ENCODE measurements at places on chromosomes 6 and 20.

DNA sequence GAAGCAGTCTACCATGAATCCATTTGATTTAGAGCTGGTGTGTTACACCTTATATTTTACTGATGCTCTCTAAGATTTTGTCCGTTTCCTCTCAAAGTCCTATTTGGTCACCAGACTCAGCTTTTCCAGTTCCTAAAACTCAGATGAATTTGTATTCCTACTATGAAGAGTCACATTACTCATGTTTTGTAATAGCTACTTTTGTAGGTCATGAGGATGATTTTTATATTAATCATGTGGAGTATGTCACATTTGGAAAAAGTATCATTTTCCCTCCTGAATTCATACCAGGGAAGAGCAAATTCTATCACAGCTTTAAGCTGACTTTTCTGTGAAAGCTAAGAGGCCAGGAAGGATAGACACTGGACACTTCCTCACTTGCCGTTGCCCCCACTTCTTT lies 140.6 kb upstream of the SCGN start:
- no peaks in the 10 kb centered on the region for H3K27me3 ChIP-seq
- no peak overlapping the region for H3K27ac ChIP-seq
- DNase-seq = no peak
- H3K4me1 ChIP-seq = no peaks in the 10 kb centered on the region
- H3K36me3 ChIP-seq = no peaks in the 10 kb centered on the region

DNA sequence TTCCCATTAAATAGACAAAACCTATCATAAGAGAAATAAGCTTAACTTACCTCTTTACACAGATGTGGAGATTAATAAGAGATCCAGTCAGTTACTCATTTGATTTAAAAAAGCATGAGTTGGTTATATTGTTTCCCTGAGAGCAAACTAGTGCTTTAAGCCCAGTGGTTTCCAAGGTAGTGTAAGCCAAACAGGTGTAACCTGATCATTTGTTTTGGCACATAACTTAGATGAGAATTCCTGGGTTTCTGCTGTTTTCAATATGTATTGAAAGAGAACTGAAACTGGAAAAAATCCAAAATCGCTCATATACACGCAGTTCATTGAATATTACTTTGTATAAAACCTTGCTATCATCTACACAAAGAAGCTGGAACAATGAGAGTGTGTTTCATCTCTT lies 30.5 kb upstream of the SMIM8 start:
- no peaks in the 10 kb centered on the region for H3K36me3 ChIP-seq
- no peaks in the 10 kb centered on the region for H3K4me1 ChIP-seq
- no peaks in the 10 kb centered on the region for H3K27me3 ChIP-seq
- H3K4me3 ChIP-seq = no peak overlapping the region
- DNase-seq = no peak

DNA sequence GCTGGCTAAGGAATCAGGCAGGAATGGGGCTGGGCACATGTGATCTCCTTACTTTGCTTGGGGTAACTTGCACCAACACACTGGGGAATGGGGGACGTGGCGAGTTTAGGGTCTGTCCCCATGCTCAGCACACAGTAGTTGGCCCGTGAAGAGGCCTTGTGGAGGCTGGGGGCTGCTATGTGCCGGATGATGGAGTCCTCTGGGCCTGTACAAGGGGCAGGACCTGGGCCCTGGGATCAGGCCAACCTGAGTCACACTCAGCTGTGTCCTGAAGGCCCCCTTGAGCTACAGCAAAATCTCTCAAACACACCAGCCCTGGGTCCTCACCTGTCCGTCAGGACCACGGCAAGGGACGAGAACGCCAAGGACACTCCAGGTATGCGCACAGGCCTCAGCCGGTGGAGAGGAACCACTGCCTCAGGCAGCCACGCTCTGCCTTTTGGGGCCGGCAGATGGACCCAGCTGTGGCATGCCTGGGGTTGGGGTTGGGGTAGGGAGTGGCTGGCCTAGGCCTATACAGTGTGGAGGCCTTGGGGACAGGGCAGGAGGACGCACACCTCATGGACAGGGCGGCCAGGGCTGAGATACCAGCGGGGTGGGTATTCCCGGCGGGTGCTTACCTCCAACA lies 11.1 kb downstream of the UCKL1 start:
- no peaks in the 10 kb centered on the region for H3K27me3 ChIP-seq
- peaks cover 41% of the 10 kb centered on the region for H3K4me1 ChIP-seq
- no peak for DNase-seq
- H3K27ac ChIP-seq = no peak overlapping the region

DNA sequence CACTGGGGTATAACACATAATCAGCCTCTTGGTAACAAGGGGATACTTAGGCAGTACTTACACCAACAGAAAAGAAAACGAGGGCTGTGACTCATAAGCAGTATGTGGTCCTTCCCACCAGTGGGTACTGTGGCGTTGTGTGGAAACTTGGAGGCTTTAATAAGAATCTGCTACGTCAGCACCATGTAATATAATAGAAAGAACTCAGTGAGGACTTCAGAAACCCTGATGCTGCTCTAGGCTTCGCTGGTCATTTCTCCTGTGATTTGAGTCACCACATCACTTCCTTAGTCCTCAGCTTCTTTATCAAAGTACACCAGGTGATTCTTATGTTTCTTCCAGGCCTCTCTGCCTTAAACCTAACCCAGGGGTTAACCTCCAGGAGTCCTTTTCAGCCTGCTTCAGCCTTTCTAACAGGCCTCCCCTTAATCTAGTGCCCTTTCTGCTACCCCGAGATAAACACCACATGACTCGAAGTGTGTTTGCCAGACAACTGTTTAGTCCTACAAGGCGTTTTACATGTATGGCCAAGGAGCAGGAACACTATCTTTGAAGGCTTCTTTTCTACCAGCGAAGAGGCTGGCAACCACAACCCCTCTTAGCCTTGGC lies 68.5 kb downstream of the FYN start:
- H3K36me3 ChIP-seq = no peaks in the 10 kb centered on the region
- H3K27ac ChIP-seq = no peak overlapping the region
- H3K4me1 ChIP-seq = peaks cover 31% of the 10 kb centered on the region
- no peaks in the 10 kb centered on the region for H3K27me3 ChIP-seq

GRCh38 chr6:41379306-41379705 lies 43.9 kb downstream of the NCR2 start:
- peaks cover 38% of the 10 kb centered on the region for H3K27me3 ChIP-seq
- peaks cover 16% of the 10 kb centered on the region for H3K4me1 ChIP-seq
- DNase-seq = no peak
- H3K4me3 ChIP-seq = no peak overlapping the region

DNA sequence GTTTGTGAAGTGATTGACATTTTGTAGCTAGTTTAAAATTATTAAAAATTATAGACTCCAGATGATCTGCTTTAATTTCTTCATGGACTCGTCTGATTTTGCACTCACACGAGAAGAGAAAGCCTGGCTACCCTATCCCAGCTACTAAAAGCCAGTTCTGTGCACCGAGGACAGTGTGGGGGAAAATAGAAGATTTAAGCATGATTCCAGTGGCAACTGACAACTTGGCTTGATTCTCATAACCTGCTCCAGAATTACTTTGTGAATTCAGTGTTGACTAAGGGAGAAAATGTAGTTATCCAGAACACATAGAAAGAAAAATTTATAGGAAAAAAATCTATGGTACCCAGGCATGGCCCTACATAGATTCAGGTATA lies 88.7 kb downstream of the SNAP25 start:
- no peaks in the 10 kb centered on the region for H3K36me3 ChIP-seq
- H3K27me3 ChIP-seq = no peaks in the 10 kb centered on the region
- H3K4me1 ChIP-seq = no peaks in the 10 kb centered on the region

GRCh38 chr6:42598300-42598699 lies 34.5 kb downstream of the UBR2 start:
- H3K36me3 ChIP-seq = peaks cover 5% of the 10 kb centered on the region
- no peak overlapping the region for H3K4me3 ChIP-seq
- H3K4me1 ChIP-seq = no peaks in the 10 kb centered on the region

GRCh38 chr20:20184149-20184548 lies 131.8 kb downstream of the CFAP61 start:
- no peak overlapping the region for H3K4me3 ChIP-seq
- no peak overlapping the region for H3K27ac ChIP-seq
- no peak for DNase-seq
- H3K36me3 ChIP-seq = no peaks in the 10 kb centered on the region
- no peaks in the 10 kb centered on the region for H3K27me3 ChIP-seq
- H3K4me1 ChIP-seq = no peaks in the 10 kb centered on the region

GRCh38 chr20:10521068-10521831 lies 86.1 kb downstream of the SLX4IP start:
- no peaks in the 10 kb centered on the region for H3K36me3 ChIP-seq
- no peaks in the 10 kb centered on the region for H3K4me1 ChIP-seq
- H3K27ac ChIP-seq = no peak overlapping the region
- no peak for DNase-seq
- H3K27me3 ChIP-seq = no peaks in the 10 kb centered on the region
- H3K4me3 ChIP-seq = no peak overlapping the region

- no peak overlapping the region for H3K4me3 ChIP-seq
- H3K36me3 ChIP-seq = no peaks in the 10 kb centered on the region
- no peaks in the 10 kb centered on the region for H3K27me3 ChIP-seq
- H3K4me1 ChIP-seq = no peaks in the 10 kb centered on the region
- H3K27ac ChIP-seq = no peak overlapping the region
Measured at GRCh38 chr20:10987651-10988383, 314.0 kb upstream of the JAG1 start.

DNA sequence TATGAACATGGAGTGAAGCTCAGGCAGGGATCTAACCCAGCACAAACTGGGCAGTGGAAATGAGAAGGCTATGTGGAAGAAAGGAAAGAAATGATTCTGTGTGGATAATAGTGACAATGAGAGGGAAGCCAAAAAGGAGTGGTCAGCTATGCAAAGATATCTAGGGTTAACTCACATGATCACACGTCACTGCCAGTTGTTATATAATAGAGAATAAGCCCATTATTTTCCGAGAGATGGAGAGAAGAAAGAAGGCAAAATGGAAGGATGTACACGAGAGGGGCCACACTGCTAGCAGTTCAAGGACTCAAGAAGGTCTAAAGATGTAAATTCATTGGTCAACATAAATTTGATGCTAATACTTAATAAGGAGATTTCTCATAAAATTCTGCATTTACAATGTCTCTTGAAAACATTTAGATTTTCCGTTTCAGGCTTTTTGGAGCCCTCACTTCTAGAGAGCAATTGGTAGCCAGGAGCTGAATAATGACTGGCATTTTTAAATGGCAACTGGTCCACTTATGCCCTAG lies 18.8 kb upstream of the RCAN2 start:
- H3K4me3 ChIP-seq = no peak overlapping the region
- DNase-seq = no peak
- H3K27me3 ChIP-seq = no peaks in the 10 kb centered on the region
- no peak overlapping the region for H3K27ac ChIP-seq

DNA sequence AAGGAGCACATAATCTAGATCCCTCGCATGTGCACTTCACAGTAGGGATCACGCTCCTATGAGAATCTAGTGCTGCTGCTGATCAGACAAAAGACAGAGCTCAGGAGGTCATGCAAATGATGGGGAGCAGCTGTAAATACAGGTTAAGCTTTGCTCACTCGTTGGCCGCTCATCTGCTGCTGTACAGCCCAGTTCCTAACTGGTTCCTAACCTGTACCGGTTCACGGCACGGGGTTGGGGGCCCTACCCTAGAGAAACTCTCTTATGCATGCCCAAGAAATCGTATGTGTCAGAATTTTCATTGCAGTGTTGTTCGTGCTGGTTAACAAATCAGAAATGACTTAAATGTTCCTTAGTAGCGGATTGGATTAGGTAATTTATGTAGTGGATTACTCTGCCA lies 116.1 kb downstream of the CDH26 start:
- H3K27ac ChIP-seq = no peak overlapping the region
- no peaks in the 10 kb centered on the region for H3K36me3 ChIP-seq
- DNase-seq = no peak
- H3K4me1 ChIP-seq = no peaks in the 10 kb centered on the region
- H3K27me3 ChIP-seq = no peaks in the 10 kb centered on the region
- H3K4me3 ChIP-seq = no peak overlapping the region
